SHP77 (cell line): ENCODE measurements at places on chromosomes 3 and 15.

DNA sequence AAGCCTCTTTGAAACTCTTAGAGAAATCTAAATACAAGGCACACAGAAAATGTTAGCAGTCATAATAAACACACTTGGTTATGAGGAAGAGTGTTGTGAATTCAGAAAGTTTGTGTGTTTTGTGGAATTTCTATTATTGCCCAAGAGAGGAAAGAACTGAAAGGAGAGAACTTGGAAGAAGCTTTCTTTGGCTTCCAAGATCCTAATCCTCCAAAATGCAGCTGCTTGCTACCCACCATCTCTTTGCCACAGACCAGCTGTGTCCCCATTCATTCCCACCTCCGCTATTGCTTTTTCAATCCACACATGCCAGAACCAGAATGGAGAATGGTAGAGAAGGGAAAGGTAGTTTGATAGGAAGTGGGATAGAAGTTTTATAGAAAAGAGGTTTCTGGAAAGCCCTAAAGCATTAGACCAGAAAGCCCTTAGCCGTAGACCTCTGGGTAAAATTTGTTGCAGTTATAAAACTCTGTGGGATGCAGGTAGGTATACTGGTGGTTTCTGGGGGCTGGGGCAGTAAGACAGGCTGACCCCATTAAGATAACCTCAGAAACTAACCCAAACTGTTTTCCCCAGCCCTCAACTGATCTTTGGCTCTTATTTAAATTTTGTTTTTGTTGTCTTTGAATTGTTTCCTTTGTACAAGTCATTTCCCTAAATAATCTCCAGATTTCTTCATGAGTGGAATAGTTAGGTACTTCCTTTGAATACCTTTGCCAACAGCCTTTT lies 108.5 kb downstream of the FILIP1L start:
- no peak for DNase-seq

- DNase-seq: no peak
Observed at GRCh38 chr3:186151077-186151971, 42.4 kb upstream of the ETV5 start.

GRCh38 chr3:28867836-28868235 lies 413.0 kb upstream of the RBMS3 start:
- no peak for DNase-seq

DNA sequence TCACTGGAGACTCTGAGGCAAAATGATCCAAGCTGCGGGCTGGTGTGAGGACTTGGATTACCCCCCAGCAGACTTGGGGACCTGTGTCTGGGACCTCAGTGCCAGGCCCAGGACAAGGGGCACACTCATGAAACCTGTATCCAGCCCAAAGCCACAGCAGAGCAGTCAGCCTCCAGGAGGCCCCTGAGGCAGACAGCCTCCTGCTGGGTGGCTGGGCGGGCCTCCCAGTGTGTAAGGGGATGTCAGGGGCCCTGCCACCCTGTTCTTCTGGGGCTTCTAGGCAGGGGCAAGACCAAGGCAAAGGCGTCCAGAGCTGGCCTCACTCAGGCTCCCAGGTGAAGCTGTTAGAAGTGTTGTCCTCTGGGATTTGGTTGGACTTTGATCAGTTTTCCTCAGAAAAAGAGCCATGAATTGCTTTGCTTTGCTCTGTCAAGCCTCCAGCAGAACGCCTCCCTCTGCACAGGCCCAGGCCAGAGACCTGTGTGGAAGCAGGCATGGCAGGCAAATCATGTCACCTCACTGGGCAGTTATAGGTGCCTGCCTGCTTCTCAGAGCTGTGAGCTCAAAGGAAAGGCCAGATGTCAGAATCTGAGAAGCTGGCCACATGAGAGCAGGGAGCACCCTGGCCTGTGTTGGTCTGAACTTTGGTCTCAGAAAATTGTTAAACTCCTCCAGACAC lies 77.4 kb downstream of the SMAD6 start:
- DNase-seq: no peak

- no peak for DNase-seq
Observed at GRCh38 chr15:52117549-52117948, 5.0 kb upstream of the BCL2L10 start.

- no peak for DNase-seq
Observed at GRCh38 chr3:171815973-171816595, 5.8 kb upstream of the PLD1 start.

- DNase-seq: no peak
Observed at GRCh38 chr3:16834214-16834613, 50.5 kb upstream of the PLCL2 start.
